Stimulated activated CD8-positive, alpha-beta memory T cell treated with anti-CD3 and anti-CD28 coated beads, Interleukin-4, amount 100 ng/mL, for 4 hours (primary cell): ENCODE measurements at places on chromosomes 11 and 22.

GRCh38 chr11:64100360-64100759 lies 64.6 kb downstream of the FLRT1 start:
- DNase-seq = no peak

GRCh38 chr22:32545801-32546200 lies 71.2 kb downstream of the FBXO7 start:
- no peak for DNase-seq

- no peak for DNase-seq
Measured at GRCh38 chr22:26065847-26066246, 103.4 kb upstream of the SEZ6L start.

- DNase-seq = no peak
Measured at GRCh38 chr22:32700191-32700882, 101.2 kb upstream of the TIMP3 start.

DNA sequence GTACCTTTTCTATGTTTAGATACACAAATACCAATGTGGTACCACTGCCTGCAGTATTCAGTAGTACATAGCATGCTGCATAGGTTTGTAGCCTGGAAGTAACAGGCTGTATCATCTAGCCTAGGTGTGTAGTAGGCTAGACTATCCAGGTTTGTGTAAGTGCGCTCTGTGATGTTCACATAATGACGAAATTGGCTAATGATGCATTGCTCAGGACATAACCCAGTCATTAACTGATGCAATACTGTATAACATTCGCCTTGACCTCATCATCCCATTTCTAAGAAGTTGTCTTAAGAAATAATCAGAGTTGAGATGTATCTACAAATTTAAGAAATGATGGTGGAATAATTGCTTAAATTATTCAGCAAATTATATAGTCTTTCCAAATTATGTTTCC lies 116.0 kb upstream of the TIMP3 start:
- DNase-seq = no peak

- DNase-seq = no peak
Measured at GRCh38 chr11:65944191-65944590, 1.1 kb upstream of the TSGA10IP start.

DNA sequence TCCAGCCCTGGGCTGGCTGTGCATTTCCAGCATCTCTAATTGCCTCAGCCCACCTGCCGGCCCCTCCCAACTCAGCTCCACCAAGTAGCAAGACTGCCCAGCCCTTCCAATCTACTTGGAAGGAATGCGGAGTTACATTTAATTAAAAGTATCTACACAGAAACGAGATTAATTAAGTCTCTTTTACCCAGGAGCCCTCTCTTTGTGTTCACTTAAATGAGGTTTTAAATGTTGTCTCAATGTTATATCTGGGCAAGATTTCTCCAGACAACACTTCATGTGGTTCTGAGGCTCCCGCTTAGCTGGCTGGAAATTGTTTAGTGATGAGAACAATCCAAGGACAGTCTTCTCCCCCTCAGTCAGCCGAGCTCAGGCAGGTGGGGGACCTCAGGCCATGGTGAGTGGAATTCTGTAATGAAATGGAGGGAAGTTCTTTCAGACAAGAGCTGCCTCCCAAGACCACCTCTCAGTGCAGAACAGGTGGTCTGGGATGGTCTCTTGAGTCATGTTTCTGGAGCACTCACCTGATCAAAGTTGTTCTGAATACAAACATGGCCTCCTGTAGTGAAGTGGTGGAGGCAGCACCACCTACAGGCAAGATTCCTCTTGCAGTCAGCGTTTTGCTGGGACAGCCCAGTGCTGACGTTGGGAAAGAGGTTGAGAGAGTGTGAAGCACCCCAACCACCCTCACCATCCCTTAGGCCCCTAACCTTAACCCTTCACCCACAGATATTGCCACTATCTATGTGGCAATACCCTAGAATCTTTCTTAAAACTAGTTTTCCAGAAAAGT lies 371.6 kb downstream of the CADM1 start:
- DNase-seq = no peak

GRCh38 chr11:72781313-72782080 lies 12.3 kb downstream of the STARD10 start:
- DNase-seq = peak; percentile 22

GRCh38 chr11:1753929-1754305 lies 3.5 kb upstream of the IFITM10 start:
- no peak for DNase-seq

- no peak for DNase-seq
Measured at GRCh38 chr22:33022231-33022630, 36.0 kb downstream of the SYN3 start.

GRCh38 chr11:47550288-47551047 lies 2.5 kb downstream of the CELF1 start:
- no peak for DNase-seq

GRCh38 chr22:40116496-40117200 lies 61.1 kb upstream of the TNRC6B start:
- DNase-seq = no peak

- DNase-seq = no peak
Measured at GRCh38 chr11:130100381-130101095, 30.8 kb downstream of the APLP2 start.

DNA sequence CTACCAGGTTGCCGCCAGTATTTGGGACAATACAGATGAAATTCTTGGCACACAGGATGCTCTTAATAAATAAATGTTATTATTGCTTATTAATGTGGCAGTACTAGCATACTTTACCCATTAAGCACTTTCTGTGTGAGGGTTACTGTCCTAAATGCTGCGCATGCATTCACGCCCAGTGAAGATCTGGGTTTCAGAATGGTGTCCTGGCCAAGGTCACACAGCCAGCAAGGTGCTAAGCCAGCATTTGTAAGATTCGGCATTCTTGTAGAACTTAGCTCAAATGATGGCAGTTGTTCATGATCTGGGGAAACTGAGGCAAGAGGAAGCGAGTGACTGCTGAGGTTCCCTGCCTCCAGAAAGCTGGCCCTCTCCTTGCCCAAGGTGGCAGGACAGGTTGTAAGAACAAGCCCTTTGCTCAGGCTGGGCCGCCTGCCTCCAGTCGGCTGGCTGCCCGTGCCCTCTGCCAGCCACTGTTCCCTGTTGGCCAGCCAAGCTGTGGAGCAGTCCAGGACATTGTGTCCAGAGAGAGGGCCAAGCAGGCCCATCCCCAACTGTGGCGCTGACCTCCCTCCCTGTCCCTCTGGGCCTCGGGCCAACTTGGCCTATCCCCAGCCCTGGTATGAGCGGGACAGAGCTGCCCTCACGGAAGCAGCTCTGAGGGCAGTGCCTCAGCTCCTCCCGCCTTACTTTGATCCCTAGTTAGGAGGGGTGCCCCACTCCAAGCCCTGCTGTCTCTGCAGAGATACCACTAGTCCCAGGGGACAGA lies 28.8 kb downstream of the TOB2 start:
- DNase-seq = no peak

GRCh38 chr11:31500560-31500959 lies 8.9 kb downstream of the IMMP1L start:
- DNase-seq = no peak

GRCh38 chr11:98940913-98941312 lies 79.8 kb upstream of the CNTN5 start:
- DNase-seq = no peak

DNA sequence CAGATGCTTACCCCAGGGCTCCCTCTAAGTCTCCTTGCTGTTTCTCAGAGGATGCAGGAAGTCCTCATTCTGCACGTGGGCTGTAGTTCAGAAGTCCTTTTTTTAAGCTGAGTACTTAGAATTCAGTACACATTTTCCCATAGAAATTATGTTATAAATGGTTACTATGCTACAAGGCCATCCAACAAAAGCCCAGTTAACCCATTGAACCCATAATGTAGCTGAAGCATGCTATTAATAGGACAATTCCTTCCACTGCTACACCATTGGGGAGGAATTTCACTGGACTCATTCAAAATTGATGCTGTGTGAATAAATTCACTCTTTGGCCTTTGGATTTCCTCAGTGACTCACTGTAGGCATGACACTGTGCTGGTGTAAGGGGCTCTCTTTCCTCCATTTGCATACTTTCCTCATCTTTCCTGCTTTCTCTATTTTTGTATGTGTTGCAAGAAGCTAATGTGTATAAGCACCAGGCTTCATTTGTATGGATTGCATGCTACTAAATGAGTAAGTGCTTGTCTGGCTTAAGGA lies 148.0 kb downstream of the NTM start:
- DNase-seq = no peak
